ENCODE measurements at places on chromosomes 4 and X.

- DNase-seq = peak; percentile 25
Measured at GRCh38 chrX:54415534-54416350, 24.5 kb upstream of the TSR2 start.

GRCh38 chr4:165810726-165811125 lies 62.3 kb upstream of the TLL1 start:
- DNase-seq = no peak

GRCh38 chr4:40948014-40948413 lies 198.3 kb downstream of the NSUN7 start:
- DNase-seq = no peak

GRCh38 chrX:5991393-5991792 lies 237.3 kb downstream of the NLGN4X start:
- no peak for DNase-seq

GRCh38 chr4:5711479-5712184 lies 631 bp downstream of the EVC start:
- peak; percentile 65 for DNase-seq

- DNase-seq = no peak
Measured at GRCh38 chr4:110198049-110198434, 373 bp downstream of the ELOVL6 start.

DNA sequence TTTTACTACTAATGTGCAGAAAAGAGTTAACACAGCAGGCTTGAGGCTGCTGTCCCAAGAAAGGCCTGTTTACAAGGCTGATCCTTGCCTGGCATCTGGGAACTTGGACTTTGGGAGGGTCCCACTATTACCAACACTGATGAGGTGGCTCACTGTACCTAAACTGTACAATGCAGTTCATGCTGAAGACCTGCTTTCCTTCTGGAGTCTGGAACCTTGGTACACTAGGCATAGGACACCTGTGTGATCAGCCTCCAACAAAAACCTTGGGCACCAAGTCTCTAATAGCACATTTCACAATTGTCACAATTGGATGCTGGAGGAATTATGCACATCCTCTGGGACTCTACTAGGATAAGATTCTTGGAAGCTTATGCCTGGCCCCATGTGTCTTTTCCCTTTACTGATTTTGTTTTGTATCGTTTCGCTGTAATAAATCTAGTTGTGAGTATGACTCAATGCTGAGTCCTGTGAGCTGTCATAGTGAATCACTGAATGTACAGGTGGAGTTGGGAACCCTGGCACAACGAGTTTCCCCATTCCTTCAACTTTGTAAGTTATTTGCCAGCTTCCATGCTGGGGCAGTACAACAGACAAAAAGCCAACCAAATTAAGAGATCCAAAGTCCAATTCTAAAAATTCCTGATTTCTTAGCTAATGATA lies 45.9 kb downstream of the TEC start:
- no peak for DNase-seq

GRCh38 chr4:17275836-17276235 lies 236.1 kb downstream of the QDPR start:
- DNase-seq = no peak

DNA sequence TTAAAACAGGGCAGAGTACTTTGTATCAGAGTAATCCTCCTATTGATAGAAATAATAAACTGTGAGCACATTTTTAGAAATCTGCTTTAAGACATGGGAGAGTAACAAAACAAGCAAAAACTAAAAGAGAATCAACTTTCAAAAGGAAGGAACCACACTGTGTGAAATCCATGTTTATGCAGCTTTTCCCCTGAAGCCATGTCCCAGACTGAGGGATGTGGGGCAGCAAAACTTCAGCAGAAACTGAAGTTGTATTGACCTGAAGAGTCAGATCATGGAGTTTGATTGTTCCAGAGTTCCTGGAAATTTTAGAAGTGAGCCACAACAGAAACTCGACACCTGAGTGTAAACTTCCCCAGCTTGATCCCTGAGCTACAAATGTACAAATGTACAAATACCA lies 53.2 kb downstream of the COMMD8 start:
- DNase-seq = no peak

GRCh38 chr4:14337892-14338584 lies 664.2 kb upstream of the CPEB2 start:
- no peak for DNase-seq

- DNase-seq = no peak
Measured at GRCh38 chr4:185404031-185404430, 7.4 kb downstream of the ANKRD37 start.

DNA sequence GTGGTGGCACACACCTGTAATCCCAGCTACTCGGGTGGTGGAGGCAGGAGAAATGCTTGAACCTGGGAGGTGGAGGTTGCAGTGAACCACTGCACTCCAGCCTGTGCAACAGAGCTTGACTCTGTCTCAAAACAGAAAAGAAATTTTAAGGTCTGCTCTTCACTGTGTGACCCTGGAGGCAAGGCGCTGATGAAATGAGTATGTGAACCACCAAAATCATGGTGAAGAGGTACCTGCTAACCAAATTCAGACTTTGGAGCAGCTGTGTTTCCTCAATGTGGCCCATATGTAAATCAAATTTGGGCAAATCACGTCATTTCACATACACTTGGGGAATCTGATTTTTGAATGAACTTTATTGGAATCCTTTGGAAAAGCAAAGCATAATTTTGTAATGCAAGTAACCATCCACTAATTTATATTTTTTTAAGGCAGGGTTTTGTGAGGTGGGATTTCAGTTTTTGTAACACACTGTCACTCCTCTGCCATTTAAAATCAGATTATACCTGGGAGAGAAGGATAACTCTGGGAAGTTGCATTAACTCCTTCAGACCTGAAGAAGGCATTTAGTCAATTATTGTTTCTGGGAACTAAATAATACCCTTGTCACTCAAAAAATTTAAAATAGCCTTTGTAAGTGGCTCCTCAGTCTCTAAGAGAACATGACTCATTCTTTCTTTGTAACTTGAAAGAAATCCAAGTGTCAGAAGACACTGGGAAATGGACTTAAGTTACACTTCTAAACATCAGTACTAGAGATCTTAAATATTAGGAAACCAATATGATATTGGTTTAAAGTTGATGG lies 24.0 kb downstream of the DOCK11 start:
- DNase-seq = no peak

- DNase-seq = peak; percentile 88
Measured at GRCh38 chr4:1628892-1629698, 55.0 kb downstream of the FAM53A start.

DNA sequence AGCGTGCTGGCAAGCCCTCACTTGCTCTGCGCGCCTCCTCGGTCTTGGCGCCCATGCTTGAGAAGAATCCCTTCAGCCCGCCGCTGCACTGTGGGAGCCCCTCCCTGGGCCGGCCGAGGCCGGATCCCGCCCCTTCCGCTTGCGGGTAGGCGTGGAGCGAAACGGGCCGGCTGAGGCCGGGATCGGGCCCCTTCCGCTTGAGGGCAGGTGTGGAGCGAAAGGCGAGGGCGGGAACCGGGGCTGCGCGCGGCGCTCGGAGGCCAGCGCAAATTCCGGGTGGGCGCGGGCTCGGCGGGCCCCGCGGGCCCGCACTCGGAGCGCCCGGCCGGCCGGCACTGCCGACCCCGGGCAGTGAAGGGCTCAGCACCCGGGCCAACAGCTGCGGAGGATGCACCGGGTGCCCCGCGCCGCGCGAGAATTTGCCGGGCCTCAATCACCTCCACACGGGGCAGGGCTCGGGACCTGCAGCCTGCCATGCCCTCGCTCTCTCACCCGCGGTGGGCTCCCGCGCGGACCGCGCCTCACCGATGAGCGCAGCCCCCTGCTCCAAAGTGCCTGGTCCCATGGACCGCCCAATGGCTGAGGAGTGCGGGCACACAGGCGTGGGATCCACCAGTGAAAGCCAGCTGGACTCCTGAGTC lies 58.1 kb upstream of the GBA3 start:
- DNase-seq = no peak

GRCh38 chr4:53545273-53545672 lies 46.0 kb downstream of the LNX1 start:
- no peak for DNase-seq

DNA sequence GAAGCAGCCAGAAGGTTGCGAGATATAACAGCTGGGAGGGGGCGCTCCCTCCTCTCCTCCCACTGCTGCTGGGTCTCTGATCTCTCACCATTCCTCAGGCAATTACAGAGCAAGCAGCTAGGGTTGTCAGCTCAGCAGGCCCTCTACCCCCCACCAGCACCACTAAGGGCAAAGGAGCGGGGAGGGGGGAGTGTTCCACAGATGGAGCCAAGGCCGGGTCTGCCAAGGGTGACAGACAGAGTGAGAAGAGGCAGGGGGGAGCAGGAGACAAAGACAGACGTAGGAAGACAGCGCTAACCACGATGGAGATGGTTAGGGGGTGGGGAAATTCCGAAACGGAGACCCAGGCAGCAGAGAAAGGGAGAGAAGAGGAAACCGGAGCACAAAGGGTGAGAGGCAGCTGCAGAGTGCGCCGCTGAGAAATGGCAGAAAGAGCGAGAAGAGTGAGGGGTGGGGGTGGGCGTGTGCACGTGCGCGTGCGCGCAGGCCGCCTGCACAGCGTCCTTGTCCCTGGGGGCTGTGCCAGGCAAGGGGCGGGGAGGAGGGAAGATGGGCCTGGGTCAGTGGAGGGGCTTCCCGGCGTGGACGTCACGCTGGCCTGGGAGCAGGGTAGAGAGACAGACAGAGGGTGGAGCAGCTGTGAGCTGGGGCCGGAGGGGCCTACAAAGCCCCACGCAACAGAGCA lies 6.9 kb downstream of the L1CAM start:
- DNase-seq = peak; percentile 78

GRCh38 chrX:115233497-115234455 lies at the start of gene LRCH2:
Gene LRCH2 (minus strand): TSS chrX:115234096. CDS start chrX:115234041, 55 bp downstream.
- peak; percentile 58 for DNase-seq

DNA sequence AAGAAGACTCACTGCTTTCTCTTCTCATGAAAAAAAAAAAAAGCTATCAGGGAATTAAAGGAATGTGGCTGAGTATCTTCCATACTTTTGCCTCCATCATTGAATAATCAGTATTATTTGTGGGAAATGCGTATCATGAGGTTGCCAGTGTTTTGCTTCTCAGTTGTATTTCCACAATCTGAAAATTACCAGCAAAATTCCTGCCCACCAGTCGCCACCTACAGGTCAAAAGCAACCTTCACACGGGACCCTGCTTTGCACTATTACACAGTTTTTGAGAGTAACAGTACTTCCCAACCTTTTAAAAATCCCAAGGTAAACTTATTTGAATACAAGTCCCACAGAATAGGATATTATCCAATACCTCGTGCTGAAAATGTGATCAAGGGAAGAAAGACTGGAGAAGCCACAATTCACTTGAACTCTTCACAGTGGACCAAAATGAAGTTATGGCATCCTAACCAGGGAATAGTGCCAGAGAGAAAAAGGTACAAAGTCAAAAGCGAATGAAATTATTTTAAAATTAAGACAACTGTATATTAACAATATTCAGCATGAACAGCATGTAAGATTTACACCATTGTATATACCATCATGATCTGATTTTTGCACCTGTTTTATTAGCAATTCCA lies 30.4 kb downstream of the PGRMC1 start:
- DNase-seq = peak; percentile 29

DNA sequence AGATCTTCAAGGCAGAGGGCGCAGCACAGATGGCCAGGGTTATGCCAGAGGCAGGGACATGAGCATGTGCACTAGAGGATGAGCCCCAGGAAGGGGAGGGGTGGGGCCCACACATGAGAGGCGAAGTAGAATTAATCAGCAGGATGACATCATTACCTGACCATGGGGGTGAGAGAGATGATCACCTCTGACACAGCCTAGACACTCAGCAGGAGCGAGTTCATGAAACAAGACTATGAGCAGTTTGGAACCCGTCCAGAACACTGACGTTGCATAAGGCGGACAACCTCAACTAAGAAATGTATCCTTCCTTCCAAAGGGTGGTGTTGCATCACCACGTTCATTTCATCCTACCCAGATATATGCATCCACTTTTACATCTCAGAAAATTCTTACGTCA lies 446.7 kb upstream of the TENM3 start:
- DNase-seq = no peak

- no peak for DNase-seq
Measured at GRCh38 chr4:147678106-147678505, 5.9 kb downstream of the PRMT9 start.

- no peak for DNase-seq
Measured at GRCh38 chrX:79290596-79290995, 76.5 kb downstream of the ITM2A start.

GRCh38 chr4:23747281-23747735 lies 142.5 kb downstream of the PPARGC1A start:
- no peak for DNase-seq

- DNase-seq = peak; percentile 36
Measured at GRCh38 chr4:172601195-172601594, 567.4 kb upstream of the GALNT7 start.

DNA sequence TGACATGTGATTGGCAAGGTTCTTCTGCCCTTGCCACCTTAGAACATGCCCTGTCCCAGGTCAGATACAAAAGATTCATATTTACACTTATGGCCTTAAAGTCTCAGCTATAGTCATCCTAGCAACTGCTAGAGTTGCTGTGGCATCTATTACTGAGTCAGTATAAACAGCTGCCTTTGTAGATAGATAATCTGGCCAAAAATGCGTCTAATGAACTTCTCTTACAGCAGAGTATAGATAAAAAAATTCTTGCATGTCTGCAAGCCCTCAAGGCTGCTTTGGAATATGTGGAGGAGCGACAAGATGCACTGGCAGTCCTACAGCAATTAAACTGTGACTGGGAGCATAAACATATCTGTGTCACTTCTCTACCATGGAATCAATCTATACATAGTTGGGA lies 1209.7 kb upstream of the PABPC4L start:
- no peak for DNase-seq

- DNase-seq = no peak
Measured at GRCh38 chr4:66653937-66654336, 891.4 kb downstream of the CENPC start.

GRCh38 chr4:20019310-20020015 lies 232.2 kb upstream of the SLIT2 start:
- DNase-seq = no peak

GRCh38 chrX:36986231-36986630 lies 21.9 kb upstream of the FAM47C start:
- DNase-seq = no peak

- no peak for DNase-seq
Measured at GRCh38 chrX:96688789-96689188, 4.1 kb downstream of the DIAPH2 start.

DNA sequence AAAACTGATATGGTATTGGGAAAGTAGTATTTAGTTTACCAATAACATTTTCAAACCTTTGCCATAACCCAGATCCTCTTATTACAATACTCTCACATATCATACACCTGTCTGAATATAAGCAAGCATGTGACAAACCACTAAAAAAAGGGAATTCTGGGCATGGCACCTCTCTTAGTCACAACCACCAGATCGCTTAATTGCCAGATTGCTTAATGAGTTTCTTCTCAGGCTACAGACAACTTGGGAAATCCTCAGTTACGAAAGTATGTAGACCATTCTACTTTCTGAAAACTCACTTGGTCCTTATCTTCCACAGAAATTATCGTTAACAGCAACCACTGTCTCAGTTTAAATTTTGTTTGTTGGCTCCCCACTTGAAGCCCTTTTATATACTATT lies 2.1 kb downstream of the NAF1 start:
- DNase-seq = no peak
